ENCODE measurements at places on chromosomes 16 and 17.

- no peak for DNase-seq
Measured at GRCh38 chr17:57609878-57610270, 135.2 kb downstream of the CCDC182 start.

- DNase-seq: no peak
Measured at GRCh38 chr17:56642424-56642823, 48.9 kb downstream of the NOG start.

DNA sequence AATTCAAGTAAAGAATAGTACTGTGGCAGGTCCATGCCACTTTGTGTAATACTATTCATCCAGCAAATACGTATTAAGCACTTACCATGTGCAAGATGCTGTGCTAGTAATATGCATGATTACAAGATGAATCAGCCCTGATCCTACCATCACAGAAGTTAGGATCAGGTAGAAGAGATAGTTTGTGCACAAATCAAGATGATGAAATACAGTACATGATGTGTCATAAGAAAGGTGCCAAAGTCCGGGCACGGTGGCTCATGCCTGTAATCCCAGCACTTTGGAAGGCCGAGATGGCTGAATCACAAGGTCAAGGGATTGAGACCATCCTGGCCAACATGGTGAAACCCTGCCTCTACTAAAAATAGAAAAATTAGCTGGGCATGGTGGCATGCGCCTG is 10.9 kb downstream of the COG4 start:
- DNase-seq: no peak

GRCh38 chr16:68645494-68646388 is 631 bp downstream of the CDH3 start:
- no peak for DNase-seq

DNA sequence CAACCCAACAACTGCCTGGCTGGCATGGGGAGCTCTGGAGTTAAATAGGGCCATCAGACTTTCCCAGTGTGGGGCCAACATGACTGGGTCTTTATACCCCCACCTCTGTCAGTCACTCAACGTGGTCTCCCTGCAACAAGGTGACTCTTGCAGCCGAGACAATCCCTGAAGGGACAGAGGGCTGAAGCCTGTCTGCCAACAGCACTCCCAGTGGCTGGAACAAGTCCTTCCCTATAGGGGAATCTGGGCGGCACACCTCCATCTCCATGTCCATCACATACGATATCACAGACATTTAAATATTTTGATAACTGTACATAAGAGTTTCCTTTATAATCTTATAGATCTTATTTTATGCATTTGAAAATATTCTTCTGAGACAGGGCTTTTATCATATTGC is 4.8 kb upstream of the MAPT start:
- DNase-seq: no peak

- no peak for DNase-seq
Measured at GRCh38 chr16:89192956-89193575, 7.3 kb downstream of the SLC22A31 start.

DNA sequence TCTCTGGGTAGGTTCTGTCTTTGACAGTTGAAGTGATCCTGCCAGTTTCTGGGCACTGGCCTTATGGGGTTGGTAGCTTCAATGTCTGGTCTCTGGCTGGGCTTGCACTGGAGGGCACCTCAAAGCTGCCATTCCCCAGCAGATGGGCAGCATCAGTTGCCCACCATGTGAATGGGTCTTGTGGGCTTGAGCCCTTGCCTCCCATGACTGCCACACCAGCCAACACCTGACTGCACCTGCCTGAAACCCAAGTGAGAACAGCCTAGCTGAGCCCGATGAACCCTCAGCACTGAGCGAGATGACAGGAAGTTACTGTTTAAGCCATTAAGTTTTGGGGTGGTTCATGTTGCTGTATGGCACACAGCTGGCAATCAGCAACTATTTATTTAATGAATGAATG is 69.1 kb upstream of the AXIN2 start:
- no peak for DNase-seq

DNA sequence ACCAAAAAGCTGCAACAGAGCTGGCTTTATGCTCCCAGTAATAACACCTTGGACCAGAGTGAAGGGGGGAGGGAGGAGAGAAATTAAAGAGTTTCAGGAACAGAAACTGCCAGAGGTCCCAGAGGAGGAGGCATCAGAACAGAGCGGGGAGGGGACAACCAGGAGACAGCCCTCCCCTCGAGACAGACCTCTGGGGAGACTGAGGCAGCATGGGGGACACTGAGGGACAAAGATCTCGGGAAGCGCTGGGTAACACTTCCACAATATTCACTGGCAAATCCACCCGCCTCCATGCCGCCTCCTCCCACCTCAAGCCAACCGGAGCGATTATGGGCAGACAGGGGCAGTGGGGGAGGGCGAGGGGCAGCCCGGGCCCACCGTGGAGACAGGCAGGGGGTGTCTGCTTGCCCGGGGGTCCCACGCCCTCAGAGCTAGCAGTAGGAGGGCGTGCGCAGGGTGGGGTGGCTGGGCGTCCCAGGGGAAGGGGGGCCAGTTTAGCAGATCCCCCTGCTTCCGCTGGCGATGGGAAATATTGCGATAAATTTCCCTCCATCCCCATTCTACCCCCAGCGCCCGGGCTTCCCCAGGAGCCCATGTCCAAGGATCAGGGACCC is 1.2 kb downstream of the PCGF2 start:
- DNase-seq: no peak

DNA sequence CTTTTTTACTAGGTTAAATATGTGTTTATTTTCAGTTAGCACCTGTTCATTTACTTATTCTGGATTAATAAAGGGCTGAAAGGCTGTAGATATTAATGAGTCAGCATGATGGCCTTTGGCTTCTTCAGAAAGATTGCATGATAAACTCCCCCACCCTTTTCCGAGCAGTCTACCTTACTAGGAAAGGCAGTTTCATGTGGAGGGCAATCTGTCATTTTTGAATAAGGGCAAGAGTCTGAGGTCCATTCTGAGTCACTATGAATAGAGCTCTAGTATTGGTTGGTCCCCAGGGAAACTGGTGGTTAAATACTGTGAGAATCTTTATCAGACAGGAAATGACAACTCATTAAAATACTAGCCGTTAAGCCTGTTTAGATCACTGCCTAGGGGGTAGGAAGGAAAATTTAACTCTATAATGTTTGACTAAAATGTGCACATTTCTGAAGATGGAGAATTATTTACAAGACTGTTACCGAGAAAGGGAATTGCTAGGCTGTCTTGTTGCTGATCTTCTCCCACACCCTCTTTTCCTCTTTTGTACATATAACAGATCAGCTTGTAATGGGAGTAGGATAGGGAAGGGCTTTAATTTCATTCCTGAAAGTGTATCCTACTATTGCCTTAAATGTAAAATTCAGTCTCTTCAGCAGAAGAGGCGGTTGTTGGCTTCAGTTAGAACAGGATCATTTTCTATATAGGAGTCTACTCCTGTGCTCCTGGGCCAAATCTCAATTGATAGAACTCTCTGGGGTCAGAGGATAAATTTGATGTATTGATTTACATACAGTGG is 63.3 kb downstream of the TUBD1 start:
- peak; percentile 99 for DNase-seq

- DNase-seq: no peak
Measured at GRCh38 chr17:81019563-81020442, 15.1 kb upstream of the BAIAP2 start.

DNA sequence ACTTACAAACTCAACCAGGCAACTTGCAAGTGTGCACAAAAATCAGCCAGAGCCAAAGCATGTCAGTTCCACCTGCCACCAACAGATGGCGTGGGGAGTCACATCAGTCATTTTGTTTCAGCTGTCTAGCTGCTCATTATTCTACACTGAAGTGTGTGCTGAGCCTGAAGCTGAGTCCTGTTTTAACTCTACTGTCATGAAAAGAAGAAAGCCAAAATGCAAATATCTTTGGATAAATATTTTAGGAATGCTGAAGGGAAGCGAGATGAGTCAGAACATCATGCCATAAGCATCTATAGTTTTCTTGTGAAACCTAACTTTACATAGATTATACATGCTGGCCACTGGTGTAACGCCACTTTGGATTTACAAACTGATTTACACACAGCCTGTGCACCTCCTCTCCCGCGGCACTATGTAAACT is 172.6 kb downstream of the CDK5R1 start:
- no peak for DNase-seq

- no peak for DNase-seq
Measured at GRCh38 chr16:69095193-69095592, 10.3 kb upstream of the HAS3 start.

- DNase-seq: no peak
Measured at GRCh38 chr16:52591934-52592592, 45.1 kb upstream of the TOX3 start.

GRCh38 chr17:75228847-75229246 is 23.4 kb downstream of the NUP85 start:
- DNase-seq: no peak

- no peak for DNase-seq
Measured at GRCh38 chr17:45427181-45427835, 5.4 kb downstream of the ARHGAP27 start.

DNA sequence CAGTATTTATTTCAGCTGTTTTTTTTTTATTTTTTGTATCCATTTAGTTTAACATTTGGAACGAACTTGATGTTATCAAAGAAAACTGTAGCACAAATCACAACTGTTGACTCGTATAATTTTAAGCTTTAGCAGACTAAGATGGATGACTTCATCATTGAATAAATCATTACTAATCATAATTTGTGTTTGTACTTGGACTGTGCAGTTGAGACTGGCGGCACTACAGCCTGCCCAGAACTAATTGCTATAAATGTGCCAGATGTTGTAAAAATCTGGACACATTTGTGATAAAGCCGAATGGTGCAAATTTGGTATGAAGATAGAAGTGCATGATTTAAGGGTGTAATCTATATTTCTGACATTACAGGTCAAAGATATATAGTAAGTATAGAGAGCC is 897.7 kb upstream of the CDH8 start:
- no peak for DNase-seq

DNA sequence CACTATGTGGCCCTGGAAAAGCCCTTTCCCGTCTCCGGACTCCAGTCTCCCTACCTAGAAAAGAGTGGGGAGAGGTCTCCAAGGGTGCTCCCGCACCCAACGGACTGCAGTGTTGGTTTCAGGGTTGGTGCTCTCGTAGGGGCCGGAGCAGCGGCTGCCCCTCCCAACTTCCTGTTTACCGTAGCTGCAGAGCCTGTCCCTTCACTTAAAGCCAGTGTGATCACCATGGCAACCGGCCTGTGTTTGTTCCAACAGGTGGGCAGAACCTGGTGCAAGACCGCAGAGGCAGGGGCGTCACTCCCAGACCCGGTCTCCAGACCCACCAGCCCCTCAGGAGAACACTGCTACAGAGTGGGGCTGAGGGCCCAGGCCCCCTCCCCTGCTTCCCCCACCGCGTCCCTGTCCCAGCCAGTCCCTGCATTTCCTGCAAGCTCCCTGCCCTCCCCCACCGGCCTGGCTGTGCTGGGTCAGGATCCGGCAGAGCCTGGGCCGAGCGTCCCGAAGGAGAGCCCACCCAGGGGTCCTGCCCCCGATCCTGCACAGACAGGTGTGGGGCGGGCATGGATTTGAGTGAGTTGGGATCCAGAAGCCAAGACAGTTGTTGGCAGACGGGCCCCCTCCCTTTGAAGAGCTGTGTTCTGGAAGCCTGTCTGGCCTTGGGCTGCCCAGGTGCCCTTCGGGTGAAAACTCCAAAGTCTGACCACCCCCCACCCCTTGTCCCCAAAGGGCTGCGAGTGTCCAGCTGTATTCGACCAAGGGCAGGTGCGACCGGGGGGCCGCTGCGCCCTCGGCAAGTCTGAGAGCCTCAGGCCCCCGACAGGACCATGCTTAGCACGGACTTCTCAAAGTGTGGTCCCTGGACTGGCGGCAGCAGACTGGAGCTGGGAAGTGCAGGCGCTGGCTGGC is 1.5 kb upstream of the BAIAP3 start:
- DNase-seq: no peak

- no peak for DNase-seq
Measured at GRCh38 chr17:31198026-31198425, 99.0 kb downstream of the OMG start.

- no peak for DNase-seq
Measured at GRCh38 chr17:10683853-10684252, 13.5 kb downstream of the SCO1 start.

DNA sequence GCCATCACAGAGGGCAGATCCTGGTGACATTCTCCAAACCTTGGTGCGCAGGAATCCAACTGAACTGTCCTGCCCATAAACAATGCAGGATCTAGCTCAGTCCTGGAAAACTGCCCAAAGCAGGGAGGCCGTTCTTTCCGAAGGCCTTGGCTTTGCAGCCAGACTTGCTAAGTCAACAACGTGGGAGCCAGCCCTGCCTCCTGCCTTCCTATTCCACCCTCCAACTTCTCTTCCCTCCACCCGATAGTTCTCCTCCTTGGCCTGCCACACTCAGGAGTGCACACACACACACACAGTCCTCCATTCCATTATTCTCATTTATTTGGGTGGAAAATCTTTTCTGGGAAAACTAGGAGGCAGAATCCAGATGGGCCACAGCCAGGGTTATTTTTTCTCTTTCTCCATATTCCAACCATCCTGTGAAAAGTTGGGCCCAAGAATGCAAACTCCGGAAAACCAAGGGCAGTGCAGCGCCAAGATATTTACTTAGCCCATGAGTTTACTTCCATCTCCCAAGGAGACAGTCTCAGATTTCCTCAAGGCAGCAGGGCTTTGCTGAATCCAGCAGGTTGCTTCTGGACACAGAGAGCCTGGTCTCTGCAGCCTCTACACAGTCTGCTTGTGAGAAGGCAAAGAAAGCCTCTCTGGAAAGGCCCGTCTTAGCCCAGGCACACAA is 15.8 kb downstream of the COPRS start:
- DNase-seq: no peak

GRCh38 chr16:86366481-86366880 is 143.8 kb upstream of the FOXF1 start:
- DNase-seq: no peak

- no peak for DNase-seq
Measured at GRCh38 chr17:81310949-81311550, 15.9 kb upstream of the SLC38A10 start.

DNA sequence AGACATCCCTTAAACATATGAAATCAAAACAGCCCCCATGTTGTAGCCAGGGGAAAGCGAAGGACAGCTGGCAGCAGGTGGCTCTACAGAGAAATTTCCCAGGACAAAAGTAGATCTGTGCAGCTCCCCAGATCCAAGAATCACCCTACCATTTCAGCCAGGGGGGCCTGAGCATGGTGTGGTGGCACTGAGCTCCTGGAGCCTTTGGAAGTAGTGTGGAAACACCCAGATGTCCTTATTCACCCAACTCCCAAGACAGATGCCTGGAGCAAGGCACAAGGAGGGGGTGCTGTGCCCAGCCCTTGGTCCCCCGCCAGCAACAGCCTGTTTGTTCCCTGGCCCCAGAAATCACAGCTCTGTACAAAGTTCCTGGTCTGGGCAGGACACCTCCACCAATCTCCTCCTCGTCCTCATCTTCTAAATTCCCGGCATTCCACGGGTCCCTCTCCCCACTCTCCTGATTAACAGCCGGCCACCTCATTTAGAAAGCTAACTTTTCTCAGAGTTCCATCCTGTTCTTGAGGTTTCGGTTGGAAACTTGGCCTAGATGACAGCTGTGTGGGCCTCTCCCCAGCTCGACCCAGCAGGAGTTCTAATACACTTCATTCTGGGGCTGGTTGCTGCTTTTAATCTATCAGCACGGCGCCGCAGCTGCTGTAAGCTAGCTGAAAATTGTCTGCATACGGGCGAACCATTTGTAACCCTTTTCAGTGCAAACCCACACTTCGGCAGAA is 191.1 kb downstream of the C16orf78 start:
- no peak for DNase-seq

- no peak for DNase-seq
Measured at GRCh38 chr16:69823831-69824563, 61.9 kb downstream of the WWP2 start.

- no peak for DNase-seq
Measured at GRCh38 chr17:64323774-64324173, 60.7 kb upstream of the TEX2 start.
